ENCODE measurements at places on chromosomes 4 and X. TPM values are rescaled to one million over a fixed set of nuclear protein-coding genes. Genes with fewer than 3 reads are reported as not detected.

SPIN4 gene
- 23.3 TPM for total RNA-seq

SOWAHD gene
- total RNA-seq = 0.92 TPM

CT55 gene
- total RNA-seq = 0.24 TPM

FRG2 gene
- total RNA-seq = not detected

CENPVL1 gene
- 2.8 TPM for total RNA-seq

LUZP4 gene
- not detected for total RNA-seq

KLHL4 gene
- total RNA-seq = 22.4 TPM

OTC gene
- not detected for total RNA-seq

ABCG2 gene
- total RNA-seq = 1.7 TPM

BRS3 gene
- total RNA-seq = not detected

MCF2 gene
- total RNA-seq = 0.39 TPM

BTC gene
- 0.07 TPM for total RNA-seq

- H3K27ac ChIP-seq = no peak overlapping the region
- H3K27me3 ChIP-seq = no peaks in the 10 kb centered on the region
- no peak overlapping the region for H3K4me3 ChIP-seq
- no peaks in the 10 kb centered on the region for H3K4me1 ChIP-seq
- DNase-seq = no peak
These were observed 200.6 kb downstream of the MAPK10 start for GRCh38 chr4:86159216-86159615.

DNA sequence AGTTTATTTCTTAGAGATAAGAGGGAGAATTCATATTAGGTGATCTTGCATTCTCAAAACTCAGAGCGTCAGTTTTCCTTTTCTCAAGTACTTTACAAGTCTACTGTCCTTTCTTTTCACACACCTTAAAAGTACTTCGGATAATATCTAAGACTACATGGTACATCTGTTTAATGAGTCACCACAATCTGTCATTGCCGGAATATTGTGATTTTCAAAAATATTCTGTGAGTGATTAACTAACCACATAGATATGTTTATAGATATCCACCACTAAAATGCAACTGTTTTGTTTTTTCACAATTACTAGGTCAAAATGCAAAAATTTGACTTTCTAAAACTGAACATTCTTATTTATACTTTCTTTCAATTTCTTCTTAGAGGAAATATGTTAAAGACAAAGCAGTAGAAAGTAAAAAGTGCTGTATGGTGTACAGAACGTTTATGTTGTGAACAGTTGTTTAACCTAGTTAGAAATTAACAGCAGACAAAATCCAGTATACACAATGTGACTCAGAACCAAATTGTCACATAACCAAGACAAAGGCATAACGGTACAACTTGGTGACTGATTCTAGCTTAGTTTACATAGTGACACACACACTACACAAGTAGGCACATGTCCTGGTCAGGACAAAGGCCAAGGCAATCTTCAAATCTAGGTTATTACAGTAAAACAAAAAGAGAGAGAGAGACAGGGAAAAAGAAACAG lies 482.9 kb downstream of the NAF1 start:
- H3K4me1 ChIP-seq = no peaks in the 10 kb centered on the region
- no peak overlapping the region for H3K27ac ChIP-seq
- no peak for DNase-seq
- no peaks in the 10 kb centered on the region for H3K27me3 ChIP-seq

- no peak overlapping the region for H3K4me3 ChIP-seq
- H3K27ac ChIP-seq = no peak overlapping the region
- H3K4me1 ChIP-seq = peaks cover 20% of the 10 kb centered on the region
- no peaks in the 10 kb centered on the region for H3K36me3 ChIP-seq
- no peaks in the 10 kb centered on the region for H3K27me3 ChIP-seq
These were observed 152.3 kb upstream of the PRDX4 start for GRCh38 chrX:23515028-23515427.

GRCh38 chrX:27086237-27086636 lies 376.9 kb downstream of the PPP4R3C start:
- no peak for DNase-seq
- H3K36me3 ChIP-seq = no peaks in the 10 kb centered on the region
- no peaks in the 10 kb centered on the region for H3K27me3 ChIP-seq
- H3K4me3 ChIP-seq = no peak overlapping the region
- H3K4me1 ChIP-seq = no peaks in the 10 kb centered on the region
- no peak overlapping the region for H3K27ac ChIP-seq

- H3K4me1 ChIP-seq = no peaks in the 10 kb centered on the region
- DNase-seq = no peak
- no peaks in the 10 kb centered on the region for H3K36me3 ChIP-seq
- H3K27me3 ChIP-seq = no peaks in the 10 kb centered on the region
These were observed 70.3 kb upstream of the EMCN start for GRCh38 chr4:100588076-100588475.

GRCh38 chrX:42755815-42756214 lies 22.1 kb downstream of the PPP1R2C start:
- peaks cover 18% of the 10 kb centered on the region for H3K36me3 ChIP-seq
- H3K4me1 ChIP-seq = peaks cover 3% of the 10 kb centered on the region
- H3K27ac ChIP-seq = no peak overlapping the region
- no peaks in the 10 kb centered on the region for H3K27me3 ChIP-seq

GRCh38 chr4:38482696-38483095 lies 181.3 kb upstream of the KLF3 start:
- no peaks in the 10 kb centered on the region for H3K27me3 ChIP-seq
- H3K4me3 ChIP-seq = no peak overlapping the region
- H3K36me3 ChIP-seq = no peaks in the 10 kb centered on the region
- H3K4me1 ChIP-seq = no peaks in the 10 kb centered on the region
- no peak overlapping the region for H3K27ac ChIP-seq

DNA sequence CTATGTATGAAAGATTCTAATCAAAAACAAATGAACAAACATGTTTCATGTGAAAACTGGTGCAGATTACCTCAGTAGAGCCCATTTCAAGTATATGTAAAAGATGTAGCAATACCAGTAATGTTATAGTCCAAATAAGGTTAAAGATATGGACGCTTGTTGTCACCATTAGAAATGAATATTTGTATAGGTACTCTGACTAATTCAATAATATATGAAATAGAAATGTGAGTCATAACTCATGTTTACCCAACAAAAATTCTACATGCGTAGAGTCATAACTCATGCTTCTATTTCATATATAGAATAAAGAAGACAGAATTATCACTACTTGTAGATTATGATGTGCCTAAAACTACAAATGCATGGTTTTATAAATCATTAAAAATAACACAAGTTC lies 739.1 kb upstream of the DIAPH2 start:
- DNase-seq = no peak
- no peaks in the 10 kb centered on the region for H3K27me3 ChIP-seq
- no peak overlapping the region for H3K4me3 ChIP-seq

GRCh38 chr4:94490437-94490836 lies 38.7 kb downstream of the PDLIM5 start:
- H3K27me3 ChIP-seq = no peaks in the 10 kb centered on the region
- no peaks in the 10 kb centered on the region for H3K4me1 ChIP-seq
- no peak overlapping the region for H3K27ac ChIP-seq
- H3K36me3 ChIP-seq = no peaks in the 10 kb centered on the region

- DNase-seq = peak; percentile 54
- peak overlapping the region; percentile 76 for H3K4me3 ChIP-seq
- peaks cover 22% of the 10 kb centered on the region for H3K27me3 ChIP-seq
- H3K27ac ChIP-seq = no peak overlapping the region
- 0 out of 2 replicates have a peak, but pooled peaks cover 2% of the 10 kb centered on the region for H3K4me1 ChIP-seq
- no peaks in the 10 kb centered on the region for H3K36me3 ChIP-seq
These were observed 1.3 kb downstream of the HS3ST1 start for GRCh38 chr4:11427121-11427996.

GRCh38 chr4:87071401-87071800 lies 136.6 kb downstream of the AFF1 start:
- H3K27me3 ChIP-seq = no peaks in the 10 kb centered on the region
- no peak overlapping the region for H3K4me3 ChIP-seq
- peaks cover 8% of the 10 kb centered on the region for H3K4me1 ChIP-seq

DNA sequence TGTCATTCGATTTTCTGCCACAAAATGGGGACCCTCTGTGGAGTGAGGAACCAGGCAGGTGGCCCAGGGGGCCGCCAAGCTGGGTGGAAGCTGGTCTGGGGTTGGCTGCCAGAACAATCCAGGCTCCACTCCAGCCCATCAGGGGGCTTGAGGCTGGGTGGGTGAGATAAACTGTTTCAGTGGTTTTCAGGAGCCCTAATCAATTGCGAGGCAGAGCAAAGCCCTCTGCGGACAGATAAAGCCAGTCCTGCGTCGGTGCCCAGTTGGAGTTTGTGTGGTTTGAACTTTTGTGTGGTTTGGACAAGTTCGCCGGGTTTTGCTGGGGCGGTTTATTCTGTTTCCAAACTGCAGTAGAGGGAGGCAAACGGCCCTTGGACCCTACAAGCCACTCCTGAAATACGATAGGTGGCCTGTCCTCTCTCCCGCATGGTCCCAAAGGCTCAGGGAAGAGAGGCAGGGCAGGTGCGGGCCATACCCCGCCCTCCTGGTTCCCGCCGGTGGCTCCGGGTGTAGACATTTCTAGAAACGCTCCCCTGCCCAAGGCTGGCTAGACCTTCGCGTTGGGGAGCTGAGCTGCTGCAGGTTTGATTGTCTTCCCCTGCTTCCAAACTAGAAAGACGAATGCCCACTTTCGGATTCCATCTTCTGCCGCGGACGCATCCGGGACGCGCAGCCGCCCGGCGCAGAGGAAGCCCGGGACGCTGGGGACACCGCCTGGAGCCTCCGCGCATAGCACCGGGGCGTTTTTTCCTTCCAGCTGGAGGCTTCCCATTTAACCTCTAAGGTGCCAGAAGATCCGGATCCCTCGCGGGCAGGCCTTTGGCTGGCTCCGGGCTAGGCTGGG lies 169.0 kb upstream of the BCOR start:
- peaks cover 3% of the 10 kb centered on the region for H3K27me3 ChIP-seq
- DNase-seq = peak; percentile 85
- no peak overlapping the region for H3K27ac ChIP-seq
- peak overlapping the region; percentile 65 for H3K4me3 ChIP-seq
- H3K36me3 ChIP-seq = no peaks in the 10 kb centered on the region

GRCh38 chrX:69046996-69047490 lies 118.2 kb downstream of the PJA1 start:
- H3K27ac ChIP-seq = no peak overlapping the region
- peak; percentile 4 for DNase-seq
- H3K4me1 ChIP-seq = no peaks in the 10 kb centered on the region
- no peaks in the 10 kb centered on the region for H3K27me3 ChIP-seq

GRCh38 chr4:138259271-138259670 lies 17.1 kb upstream of the SLC7A11 start:
- H3K36me3 ChIP-seq = no peaks in the 10 kb centered on the region
- no peak overlapping the region for H3K27ac ChIP-seq
- no peaks in the 10 kb centered on the region for H3K4me1 ChIP-seq
- H3K27me3 ChIP-seq = no peaks in the 10 kb centered on the region
- no peak overlapping the region for H3K4me3 ChIP-seq
- no peak for DNase-seq

DNA sequence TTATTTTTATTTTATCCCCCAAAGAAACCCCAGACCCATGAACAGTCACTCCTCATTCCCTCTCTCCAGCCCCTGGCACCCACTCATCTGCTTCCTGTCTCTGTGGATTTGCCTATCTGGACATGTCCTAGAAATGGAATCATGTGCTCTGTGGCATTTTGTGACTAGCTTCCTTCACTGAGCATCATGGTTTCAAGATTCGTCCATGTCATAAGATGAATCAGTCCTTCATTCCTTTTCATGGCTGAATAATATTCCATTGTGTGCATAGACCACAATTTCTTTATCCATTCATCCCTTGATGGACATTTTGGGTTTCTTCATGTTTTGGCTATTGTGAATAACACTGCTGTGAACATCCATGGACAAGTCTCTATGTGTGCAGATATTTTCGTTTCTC lies 10.2 kb downstream of the ABCD1 start:
- DNase-seq = no peak
- H3K27ac ChIP-seq = no peak overlapping the region
- H3K4me3 ChIP-seq = no peak overlapping the region
- no peaks in the 10 kb centered on the region for H3K27me3 ChIP-seq
- no peaks in the 10 kb centered on the region for H3K4me1 ChIP-seq

DNA sequence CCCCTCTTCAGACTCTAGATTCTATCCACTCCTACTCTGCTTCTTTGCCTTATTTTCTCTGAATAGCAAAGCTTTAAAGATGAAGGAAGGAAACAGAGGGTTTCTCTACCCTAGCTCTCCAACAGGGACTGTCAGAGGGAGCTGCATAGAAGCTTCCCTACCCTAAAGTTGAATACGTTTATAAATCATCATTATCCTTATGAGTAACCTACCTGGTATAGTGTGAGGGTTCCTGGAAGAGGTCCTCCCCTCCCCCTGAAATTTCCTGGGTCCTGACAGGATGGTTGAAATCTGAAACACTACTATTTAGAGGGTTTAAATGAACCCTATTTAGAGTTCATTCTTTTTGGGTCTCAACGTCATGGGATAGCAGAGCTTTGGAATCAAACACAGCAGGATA lies 187.0 kb upstream of the RBPJ start:
- H3K27me3 ChIP-seq = no peaks in the 10 kb centered on the region
- H3K4me1 ChIP-seq = no peaks in the 10 kb centered on the region
- DNase-seq = no peak
- H3K4me3 ChIP-seq = no peak overlapping the region
- H3K27ac ChIP-seq = no peak overlapping the region
- 0 out of 2 replicates have a peak, but pooled peaks cover under 1% of the 10 kb centered on the region for H3K36me3 ChIP-seq

GRCh38 chr4:1298461-1298860 lies 8.8 kb downstream of the MAEA start:
- no peaks in the 10 kb centered on the region for H3K4me1 ChIP-seq
- no peak overlapping the region for H3K27ac ChIP-seq
- H3K36me3 ChIP-seq = peaks cover 4% of the 10 kb centered on the region
- H3K4me3 ChIP-seq = no peak overlapping the region

DNA sequence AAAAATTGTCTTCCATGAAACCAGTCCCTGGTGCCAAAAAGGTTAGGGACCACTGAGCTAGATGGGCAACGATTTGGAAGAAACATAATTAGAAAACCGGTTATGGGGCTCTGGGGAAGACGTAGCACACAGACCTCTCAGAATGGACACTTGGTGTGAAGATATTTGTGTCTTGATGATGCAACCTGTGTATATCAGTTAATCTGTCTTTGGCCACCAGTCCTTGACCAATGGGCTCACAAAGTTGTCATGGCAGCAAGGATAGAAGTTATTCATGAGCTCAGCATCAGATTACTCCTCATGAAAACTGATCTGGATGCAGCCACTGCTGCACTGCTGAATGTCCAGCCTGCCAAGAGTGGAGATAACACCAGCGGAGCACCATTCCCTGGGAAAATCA lies 13.6 kb downstream of the MTNR1A start:
- H3K27me3 ChIP-seq = no peaks in the 10 kb centered on the region
- H3K27ac ChIP-seq = no peak overlapping the region
- no peak for DNase-seq
- H3K4me1 ChIP-seq = no peaks in the 10 kb centered on the region
- no peaks in the 10 kb centered on the region for H3K36me3 ChIP-seq
- no peak overlapping the region for H3K4me3 ChIP-seq
